ENCODE measurements at places on chromosomes 5 and 9.

DNA sequence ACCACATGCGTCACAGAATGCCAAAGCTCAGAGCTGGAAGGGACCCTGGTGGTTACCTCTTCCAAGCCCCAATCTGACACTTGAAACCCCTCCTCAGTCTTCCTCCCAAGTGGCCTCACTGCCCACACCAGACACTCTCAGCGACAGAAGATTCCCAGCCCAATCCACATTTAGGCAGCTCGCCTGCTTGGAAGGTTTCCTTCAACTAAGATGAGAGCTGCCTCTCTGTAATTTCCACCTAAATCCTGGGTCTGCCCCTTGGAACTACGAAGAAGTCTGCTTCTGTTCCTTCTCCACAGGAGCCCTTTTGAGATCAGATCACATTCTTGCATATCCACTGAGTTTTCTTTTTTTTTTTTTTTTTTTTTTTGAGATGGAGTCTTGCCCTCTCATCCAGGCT lies 83.7 kb downstream of the PAX5 start:
- no peak for DNase-seq

DNA sequence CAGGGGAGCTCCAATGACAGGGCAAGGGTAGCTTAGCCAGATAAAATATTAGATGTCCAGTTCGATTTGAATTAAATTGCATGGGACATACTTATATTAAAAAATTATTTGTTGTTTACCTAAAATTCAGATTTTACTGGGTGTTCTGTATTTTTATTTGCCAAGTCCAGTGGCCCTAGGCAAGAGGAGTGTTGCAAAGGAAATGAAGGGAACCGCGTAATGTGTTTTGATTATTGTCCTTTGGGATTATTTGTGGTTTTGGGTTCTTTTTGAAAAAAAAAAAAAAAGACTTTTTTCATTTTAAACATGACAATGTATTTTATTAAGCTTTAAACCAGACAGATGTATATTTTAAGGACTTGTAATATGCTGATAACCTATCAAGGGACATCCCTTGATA lies 179.3 kb downstream of the C9orf152 start:
- DNase-seq: no peak

DNA sequence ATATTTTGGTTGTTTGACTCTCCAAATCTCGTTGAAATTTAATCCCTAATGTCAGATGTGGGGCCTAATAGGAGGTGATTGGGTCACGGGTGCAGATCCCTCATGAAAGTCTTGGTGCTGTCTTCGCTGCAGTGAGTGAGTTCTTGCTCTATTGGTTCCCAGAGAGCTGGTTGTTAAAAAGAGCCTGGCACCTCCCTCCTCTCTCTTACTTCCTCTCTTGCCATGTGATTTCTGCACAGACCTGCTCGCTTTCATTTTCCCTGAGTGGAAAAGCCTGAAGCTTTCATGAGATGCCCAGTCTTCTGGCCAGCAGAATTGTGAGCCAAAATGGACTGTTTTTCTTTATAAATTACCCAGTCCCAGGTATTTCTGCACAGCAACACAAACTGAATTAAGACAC lies 221.6 kb downstream of the MAT2B start:
- no peak for DNase-seq

DNA sequence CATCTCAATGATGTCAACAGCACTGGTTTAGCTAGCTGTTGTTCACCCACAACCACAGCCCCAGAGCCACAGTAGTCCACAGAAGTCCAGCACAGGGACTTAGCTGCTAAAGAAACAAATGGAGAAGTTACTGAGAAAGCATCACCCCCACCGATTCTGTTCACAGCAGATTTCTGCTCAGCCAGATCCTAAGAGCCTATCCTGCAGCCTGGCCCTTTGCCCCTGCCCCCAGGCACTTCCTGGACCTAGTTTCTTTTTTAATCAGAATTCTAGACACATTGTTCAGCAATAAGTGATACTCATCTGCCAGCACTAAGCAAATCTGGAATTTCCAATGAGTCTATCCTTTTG lies 7.4 kb downstream of the B4GALT1 start:
- no peak for DNase-seq

GRCh38 chr9:129895376-129896268 lies 60.4 kb downstream of the USP20 start:
- DNase-seq: no peak

DNA sequence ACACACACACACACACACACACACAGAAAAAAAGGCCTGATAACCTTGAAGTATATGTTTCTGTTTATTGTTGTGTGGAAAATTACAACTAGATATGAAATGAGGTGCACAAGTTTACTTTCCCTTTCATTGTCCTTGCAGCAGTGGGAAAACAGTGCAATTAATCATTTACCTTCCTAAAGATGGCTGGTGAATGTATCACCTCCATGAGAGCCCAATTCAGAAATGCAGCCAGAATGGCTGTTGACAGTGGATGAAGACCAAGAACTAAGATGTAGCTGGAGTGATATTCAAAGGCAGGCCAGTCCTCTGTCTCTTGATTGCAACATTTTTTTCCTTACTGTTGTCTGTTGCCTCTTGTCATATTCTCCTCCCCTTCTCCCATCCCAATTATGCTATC lies 49.6 kb upstream of the EIF4EBP3 start:
- no peak for DNase-seq

DNA sequence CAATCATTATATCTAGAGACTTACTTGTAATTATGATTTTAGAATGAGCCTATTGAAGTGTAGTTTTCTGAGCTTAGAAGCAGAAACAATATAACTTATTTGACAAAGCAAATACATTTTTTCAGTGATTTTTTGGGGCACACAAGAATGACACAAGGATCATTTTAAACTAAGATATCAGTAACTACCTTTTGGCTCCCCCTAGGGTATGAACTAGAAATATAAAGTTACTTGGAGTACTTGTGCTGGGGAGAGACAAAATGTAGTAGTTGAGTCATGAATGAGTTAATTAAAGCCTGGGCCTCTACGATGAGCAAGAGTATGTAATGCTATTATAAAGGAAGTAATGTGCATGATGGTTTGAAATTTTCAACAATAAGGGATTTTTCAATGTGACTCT lies 1244.1 kb upstream of the ACO1 start:
- no peak for DNase-seq

GRCh38 chr5:96016216-96016615 lies 54.6 kb upstream of the ELL2 start:
- no peak for DNase-seq

- DNase-seq: no peak
These were observed 108.0 kb downstream of the DAPK1 start for GRCh38 chr9:87605676-87606075.

DNA sequence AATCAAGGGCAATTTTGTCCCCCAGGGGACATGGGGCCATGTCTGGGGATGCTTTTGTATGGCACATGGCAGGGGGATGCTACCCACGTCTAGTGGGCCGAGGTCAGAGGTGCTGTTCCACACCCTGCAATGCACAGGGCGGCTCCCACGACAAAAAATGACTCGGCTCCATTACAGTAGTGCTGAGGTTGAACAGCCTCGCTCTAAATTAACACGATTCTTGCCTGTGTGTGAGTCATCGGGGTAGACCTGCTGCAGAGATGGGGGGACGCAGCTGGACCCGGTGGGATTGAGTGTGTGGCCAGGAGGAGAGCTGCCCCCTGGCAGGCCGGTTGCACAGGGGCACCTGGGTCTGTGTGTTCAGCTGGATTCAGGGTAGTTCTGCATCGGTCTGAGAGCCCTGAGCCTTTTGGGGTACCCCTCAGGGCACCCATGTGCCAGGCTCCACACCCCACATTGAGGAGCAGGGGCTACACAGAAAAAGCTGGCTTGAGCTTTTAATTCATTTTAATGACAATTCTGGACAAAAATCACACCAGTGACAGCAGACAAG lies 20.0 kb upstream of the COL5A1 start:
- no peak for DNase-seq

- no peak for DNase-seq
These were observed 25.6 kb downstream of the STC2 start for GRCh38 chr5:173302546-173303155.

DNA sequence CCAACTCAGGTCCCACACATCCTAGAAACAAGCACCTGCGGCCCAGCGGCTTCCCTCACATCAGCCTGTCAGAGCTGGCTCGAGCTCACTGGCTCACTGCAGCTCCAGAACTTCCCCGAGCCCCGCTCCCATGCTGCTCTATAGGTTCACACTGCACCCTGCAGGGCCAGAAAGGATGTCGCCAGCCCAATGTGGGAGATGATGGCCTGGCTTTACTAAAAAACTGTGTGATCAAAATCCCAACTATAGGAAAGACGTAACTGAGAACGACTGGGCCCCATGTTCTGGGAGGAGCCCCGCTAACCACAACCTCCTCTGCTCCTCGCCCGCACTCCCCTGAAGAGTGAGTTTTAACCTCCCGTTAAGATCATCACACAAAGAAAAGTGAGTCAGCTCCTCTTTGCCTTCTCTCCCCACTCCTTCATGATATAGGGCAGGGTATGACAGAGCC lies 4.6 kb downstream of the SURF4 start:
- DNase-seq: no peak

DNA sequence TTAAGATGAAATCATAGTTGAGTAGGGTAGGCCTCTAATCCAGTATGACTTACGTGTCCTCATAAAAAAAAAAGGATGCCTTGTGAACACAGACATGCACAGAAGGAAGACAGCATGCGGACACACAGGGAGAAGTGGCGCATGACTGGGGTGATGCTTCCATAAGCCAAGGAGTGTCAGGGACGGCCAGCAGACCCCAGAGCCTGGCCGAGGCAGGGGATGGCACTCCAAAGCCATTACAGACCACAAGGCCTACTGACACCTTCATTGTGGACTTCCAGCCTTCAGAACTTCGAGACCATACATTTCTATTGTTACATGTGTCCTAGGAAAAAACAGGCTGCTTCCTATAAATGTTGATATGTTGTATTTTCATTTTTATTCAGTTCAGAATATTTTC lies 19.9 kb downstream of the EHMT1 start:
- DNase-seq: no peak

- DNase-seq: no peak
These were observed 87.4 kb upstream of the FER start for GRCh38 chr5:108660291-108660690.

GRCh38 chr9:137064027-137064879 lies 6.1 kb downstream of the SAPCD2 start:
- DNase-seq: no peak

GRCh38 chr5:151745071-151745705 lies 13.2 kb downstream of the ATOX1 start:
- peak; percentile 79 for DNase-seq

- no peak for DNase-seq
These were observed 51.4 kb downstream of the TRIP13 start for GRCh38 chr5:943918-944620.

DNA sequence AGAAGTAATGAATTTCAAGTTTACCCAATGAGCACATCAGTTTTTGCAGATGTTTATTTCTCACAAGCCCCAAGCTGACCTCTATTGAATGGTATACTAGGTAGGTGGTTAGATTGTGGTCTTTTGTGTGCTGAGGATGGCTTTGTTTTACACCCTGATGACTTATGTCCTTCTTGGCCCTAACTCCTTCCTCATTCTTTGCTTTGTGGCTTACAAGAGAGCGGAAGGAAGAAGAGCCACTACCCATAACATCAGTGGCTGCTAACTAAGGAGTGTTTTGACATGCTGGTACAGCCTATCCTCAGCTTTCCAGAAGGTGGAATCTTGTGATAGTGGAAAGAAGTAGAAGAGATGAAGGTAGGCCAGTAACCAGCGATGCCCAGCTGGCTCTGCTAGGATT lies 85.7 kb upstream of the NTRK2 start:
- no peak for DNase-seq

DNA sequence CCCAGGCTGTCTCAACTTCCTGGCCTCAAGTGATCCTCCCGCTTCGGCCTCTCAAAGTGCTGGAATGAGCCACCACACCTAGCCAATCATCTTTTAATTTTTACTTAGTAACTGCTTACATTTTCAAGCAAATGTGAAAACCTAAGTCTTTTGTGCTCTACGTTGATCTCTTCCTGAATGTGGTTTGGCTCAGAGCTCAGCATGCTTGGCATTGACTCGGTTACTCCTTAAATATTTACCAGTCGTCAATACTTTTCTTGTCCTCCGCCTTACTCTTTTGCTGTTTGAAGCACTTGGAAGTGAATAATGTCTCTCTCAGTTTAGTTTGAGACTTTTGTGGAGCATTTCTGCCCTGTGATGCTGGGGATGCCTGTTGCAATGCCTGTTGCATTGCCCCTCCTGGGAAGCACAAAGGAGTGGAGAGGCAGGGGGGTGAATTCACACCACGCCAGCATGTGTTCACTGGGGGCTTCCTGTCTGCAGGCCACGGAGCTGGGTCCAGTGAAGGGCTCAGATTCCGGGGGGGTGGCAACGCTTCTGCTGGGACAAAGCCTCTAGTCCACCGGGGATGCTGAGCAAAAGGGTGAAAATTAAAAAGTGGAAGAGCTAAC lies 13.1 kb upstream of the TENT4A start:
- DNase-seq: no peak

GRCh38 chr5:4873652-4874051 lies 266.5 kb upstream of the ADAMTS16 start:
- DNase-seq: no peak

DNA sequence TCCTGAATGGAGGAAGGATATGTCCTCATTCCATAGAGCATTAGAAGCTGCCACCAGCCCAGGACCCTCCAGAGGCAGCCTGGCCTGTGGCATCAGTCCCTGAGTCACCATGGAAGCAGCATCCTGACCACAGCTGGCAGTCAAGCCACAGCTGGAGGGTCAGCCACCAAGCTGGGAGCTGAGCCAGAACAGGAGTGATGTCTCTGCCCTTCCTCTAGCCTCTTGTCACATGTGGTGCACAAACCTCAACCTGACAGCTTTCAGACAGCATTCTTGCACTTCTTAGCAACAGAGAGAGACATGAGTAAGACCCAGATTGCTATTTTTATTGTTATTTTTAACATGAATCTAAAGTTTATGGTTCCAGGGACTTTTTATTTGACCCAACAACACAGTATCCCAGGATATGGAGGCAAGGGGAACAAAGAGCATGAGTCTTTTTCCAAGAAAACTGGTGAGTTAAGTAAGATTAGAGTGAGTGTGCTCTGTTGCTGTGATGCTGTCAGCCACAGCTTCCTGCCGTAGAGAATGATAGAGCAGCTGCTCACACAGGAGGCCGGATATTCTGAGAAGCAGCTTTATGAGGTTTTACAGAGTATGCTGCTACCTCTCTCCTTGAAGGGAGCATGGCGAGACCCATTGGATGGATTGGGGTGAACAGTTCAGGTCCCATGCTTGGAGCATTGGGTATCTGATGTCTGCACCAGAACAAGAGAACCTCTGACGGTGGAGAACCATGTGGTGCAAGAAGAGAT lies 13.0 kb upstream of the CYFIP2 start:
- DNase-seq: no peak

GRCh38 chr9:123984802-123985201 lies 26.8 kb upstream of the LHX2 start:
- no peak for DNase-seq

GRCh38 chr5:15757103-15757502 lies 257.1 kb downstream of the FBXL7 start:
- peak; percentile 52 for DNase-seq

DNA sequence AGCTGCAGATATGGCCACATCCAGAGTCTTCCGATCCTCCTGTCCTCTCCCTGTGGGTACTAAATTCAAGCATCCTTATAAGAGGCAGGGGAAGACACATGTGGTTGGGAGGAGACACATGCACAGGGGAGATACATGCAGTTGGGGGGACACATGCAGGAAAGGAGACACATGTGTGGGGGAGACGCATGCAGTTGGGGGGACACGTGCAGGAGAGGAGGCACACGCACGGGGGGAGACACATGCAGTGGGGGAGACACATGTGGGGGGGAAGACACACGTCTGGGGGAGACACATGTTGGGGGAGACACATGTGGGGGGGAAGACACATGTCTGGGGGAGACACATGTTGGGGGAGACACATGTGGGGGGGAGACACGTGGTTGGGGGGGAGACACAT lies 21.2 kb upstream of the OLFM1 start:
- DNase-seq: no peak

- no peak for DNase-seq
These were observed at the start of gene RGS7BP for GRCh38 chr5:64505769-64506566. Gene RGS7BP, plus strand, starts transcription at chr5:64506015. Its CDS starts 610 bp downstream, at chr5:64506625.

Data from HS-27A (cell line).